Naive thymus-derived CD8-positive, alpha-beta T cell (primary cell): ENCODE measurements at places on chromosomes 1 and 21.
A peak's percentile ranks its signal among the peaks of the same experiment; 100 is the strongest.

DNA sequence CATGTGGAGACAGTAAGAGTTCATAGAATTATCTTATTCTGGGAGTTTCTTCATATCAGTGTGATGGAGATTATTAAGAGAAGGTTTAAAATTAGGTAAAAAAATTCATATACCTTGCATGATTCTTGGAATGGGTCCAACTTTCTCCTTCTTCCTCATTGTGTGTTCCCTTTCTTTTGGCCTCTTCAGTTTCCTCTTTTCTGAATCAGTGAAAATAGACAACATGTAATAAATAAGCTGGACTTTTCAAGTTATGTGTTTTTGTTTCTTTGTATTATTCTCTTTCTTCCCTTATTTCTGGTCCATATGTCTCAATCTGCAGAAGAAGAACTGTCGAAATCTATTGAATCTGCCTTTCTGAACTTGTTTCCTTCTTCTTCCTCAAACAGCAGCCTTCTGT is 30.5 kb downstream of the C4BPA start:
- no peaks in the 10 kb centered on the region for H3K27me3 ChIP-seq
- H3K27ac ChIP-seq = no peak overlapping the region
- H3K36me3 ChIP-seq = no peaks in the 10 kb centered on the region
- no peak for DNase-seq
- peaks cover 3% of the 10 kb centered on the region for H3K4me1 ChIP-seq

GRCh38 chr1:44036409-44037139 is 5.3 kb upstream of the SLC6A9 start:
- peak; percentile 58 for DNase-seq
- H3K27ac ChIP-seq = no peak overlapping the region
- no peaks in the 10 kb centered on the region for H3K27me3 ChIP-seq
- no peaks in the 10 kb centered on the region for H3K4me1 ChIP-seq
- no peak overlapping the region for H3K4me3 ChIP-seq
- no peaks in the 10 kb centered on the region for H3K36me3 ChIP-seq

- DNase-seq = no peak
- peaks cover 70% of the 10 kb centered on the region for H3K4me1 ChIP-seq
- peak overlapping the region; percentile 46 for H3K27ac ChIP-seq
- H3K4me3 ChIP-seq = no peak overlapping the region
- H3K27me3 ChIP-seq = no peaks in the 10 kb centered on the region
These were observed 19.8 kb upstream of the LBR start for GRCh38 chr1:225447650-225448089.

- no peak for DNase-seq
- no peak overlapping the region for H3K27ac ChIP-seq
- no peaks in the 10 kb centered on the region for H3K4me1 ChIP-seq
- no peak overlapping the region for H3K4me3 ChIP-seq
These were observed 455.5 kb downstream of the PLPP3 start for GRCh38 chr1:56123826-56124225.

DNA sequence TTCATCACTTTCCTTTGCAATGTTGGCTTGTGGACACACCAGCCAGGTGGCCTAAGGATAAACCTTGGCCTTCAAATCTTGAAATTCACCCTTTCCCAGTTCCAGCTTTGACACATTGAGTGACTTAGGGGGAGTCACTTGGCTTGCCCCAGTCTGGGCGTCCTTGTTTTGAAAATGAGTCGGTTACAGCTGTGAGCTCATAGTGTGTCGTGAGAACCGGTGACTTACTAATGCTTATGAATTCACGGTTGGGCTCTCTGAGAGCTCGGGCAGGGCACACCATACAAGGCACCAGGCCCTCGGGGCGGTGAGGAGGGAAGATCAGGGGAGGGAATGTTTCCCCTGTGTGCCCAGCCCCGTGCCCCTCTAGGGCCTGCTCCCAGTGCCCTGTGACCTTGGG is 126.9 kb upstream of the TMPRSS2 start:
- H3K4me1 ChIP-seq = no peaks in the 10 kb centered on the region
- H3K4me3 ChIP-seq = no peak overlapping the region
- H3K27me3 ChIP-seq = peaks cover 25% of the 10 kb centered on the region
- no peaks in the 10 kb centered on the region for H3K36me3 ChIP-seq
- H3K27ac ChIP-seq = no peak overlapping the region
- DNase-seq = no peak

- no peak for DNase-seq
- H3K4me1 ChIP-seq = peaks cover 68% of the 10 kb centered on the region
- H3K4me3 ChIP-seq = peak overlapping the region; percentile 98
- H3K36me3 ChIP-seq = no peaks in the 10 kb centered on the region
- peak overlapping the region; percentile 98 for H3K27ac ChIP-seq
- H3K27me3 ChIP-seq = no peaks in the 10 kb centered on the region
These were observed 932 bp upstream of the USP24 start for GRCh38 chr1:55216096-55216495.

DNA sequence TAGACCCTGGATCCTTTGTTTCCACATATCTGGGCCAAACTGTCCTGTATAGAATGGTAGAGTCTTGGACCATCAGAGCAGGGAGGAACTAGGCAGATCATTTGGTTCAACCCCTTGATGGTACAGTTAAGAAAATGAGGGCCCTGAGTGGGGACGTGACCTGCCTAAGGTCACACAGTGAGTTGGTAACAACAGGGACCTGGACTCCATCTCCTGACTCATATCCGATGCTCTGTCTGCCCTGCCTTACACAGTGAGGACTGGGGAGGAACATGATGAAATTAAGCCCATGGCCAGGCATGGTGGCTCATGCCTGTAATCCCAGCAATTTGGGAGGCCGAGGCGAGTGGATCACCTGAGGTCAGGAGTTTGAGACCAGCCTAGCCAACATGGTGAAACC is 440.2 kb downstream of the PTPRU start:
- H3K27ac ChIP-seq = no peak overlapping the region
- no peak overlapping the region for H3K4me3 ChIP-seq
- no peak for DNase-seq
- H3K4me1 ChIP-seq = no peaks in the 10 kb centered on the region
- H3K36me3 ChIP-seq = no peaks in the 10 kb centered on the region

DNA sequence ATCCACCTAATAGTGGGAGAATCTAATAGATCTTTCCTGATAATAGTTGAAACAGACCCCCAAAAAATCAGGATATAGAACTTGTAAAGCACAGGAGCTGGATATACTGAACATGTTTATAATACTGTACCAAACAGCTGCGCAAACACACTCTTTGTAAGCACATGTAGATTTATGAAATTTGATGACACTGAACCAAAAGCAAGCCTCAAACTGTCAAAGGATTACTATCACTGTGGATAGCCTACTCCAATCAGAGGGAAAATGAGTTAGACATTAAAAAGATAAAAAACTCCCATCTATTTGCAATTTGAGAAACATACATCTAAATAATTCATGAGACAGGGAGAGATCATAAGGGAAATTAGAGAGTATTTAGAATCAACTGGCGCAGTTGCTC is 26.1 kb downstream of the RCAN3 start:
- H3K4me3 ChIP-seq = peak overlapping the region; percentile 44
- no peak for DNase-seq
- peaks cover 34% of the 10 kb centered on the region for H3K4me1 ChIP-seq
- H3K27me3 ChIP-seq = no peaks in the 10 kb centered on the region
- peaks cover 18% of the 10 kb centered on the region for H3K36me3 ChIP-seq
- peak overlapping the region; percentile 91 for H3K27ac ChIP-seq

- no peaks in the 10 kb centered on the region for H3K36me3 ChIP-seq
- H3K27me3 ChIP-seq = no peaks in the 10 kb centered on the region
- peak overlapping the region; percentile 76 for H3K27ac ChIP-seq
- peak overlapping the region; percentile 93 for H3K4me3 ChIP-seq
- DNase-seq = peak; percentile 61
These were observed 59.8 kb upstream of the ACOT11 start for GRCh38 chr1:54488065-54488750.

GRCh38 chr1:106222403-106222802 is 834.1 kb upstream of the PRMT6 start:
- no peak overlapping the region for H3K27ac ChIP-seq
- H3K36me3 ChIP-seq = no peaks in the 10 kb centered on the region
- no peaks in the 10 kb centered on the region for H3K4me1 ChIP-seq
- no peak overlapping the region for H3K4me3 ChIP-seq
- no peak for DNase-seq

DNA sequence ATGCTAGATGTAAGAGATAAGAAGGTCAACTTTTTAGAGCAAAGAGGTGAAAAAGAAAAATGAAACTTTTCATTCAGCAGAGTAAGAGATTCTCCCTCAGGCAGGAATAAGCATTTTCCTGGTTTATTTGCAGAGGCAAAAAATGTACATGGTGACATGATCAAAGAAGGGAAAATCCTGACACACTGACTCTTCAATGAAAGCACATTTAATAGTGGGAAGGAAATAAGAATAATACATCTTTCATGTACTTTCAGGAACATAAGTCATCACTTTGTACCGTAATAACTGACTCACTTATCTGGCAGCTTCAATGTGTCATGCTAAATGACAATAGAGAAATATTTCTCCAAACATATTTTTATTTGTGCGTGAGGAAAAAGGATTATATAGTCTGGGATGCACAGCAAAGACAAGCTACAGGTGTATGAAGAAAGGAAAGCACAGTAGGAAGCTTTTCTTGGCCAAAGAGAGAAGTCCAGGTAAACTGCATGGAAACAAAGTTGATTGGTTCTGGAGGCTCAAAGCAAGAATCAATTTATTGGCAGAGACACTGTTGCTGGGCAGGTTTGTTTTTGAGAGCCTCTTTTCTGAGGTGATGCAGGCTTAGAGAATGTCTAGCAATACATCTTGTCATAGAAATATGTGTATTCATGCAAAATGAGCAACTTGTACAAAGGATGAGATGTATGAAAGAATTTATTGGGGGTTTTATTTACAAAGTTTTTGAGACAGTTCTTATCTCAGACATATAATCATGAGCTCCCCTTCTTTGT is 1409.0 kb downstream of the PLA2G4A start:
- no peak for DNase-seq
- peaks cover 2% of the 10 kb centered on the region for H3K4me1 ChIP-seq
- no peaks in the 10 kb centered on the region for H3K27me3 ChIP-seq
- H3K36me3 ChIP-seq = no peaks in the 10 kb centered on the region

DNA sequence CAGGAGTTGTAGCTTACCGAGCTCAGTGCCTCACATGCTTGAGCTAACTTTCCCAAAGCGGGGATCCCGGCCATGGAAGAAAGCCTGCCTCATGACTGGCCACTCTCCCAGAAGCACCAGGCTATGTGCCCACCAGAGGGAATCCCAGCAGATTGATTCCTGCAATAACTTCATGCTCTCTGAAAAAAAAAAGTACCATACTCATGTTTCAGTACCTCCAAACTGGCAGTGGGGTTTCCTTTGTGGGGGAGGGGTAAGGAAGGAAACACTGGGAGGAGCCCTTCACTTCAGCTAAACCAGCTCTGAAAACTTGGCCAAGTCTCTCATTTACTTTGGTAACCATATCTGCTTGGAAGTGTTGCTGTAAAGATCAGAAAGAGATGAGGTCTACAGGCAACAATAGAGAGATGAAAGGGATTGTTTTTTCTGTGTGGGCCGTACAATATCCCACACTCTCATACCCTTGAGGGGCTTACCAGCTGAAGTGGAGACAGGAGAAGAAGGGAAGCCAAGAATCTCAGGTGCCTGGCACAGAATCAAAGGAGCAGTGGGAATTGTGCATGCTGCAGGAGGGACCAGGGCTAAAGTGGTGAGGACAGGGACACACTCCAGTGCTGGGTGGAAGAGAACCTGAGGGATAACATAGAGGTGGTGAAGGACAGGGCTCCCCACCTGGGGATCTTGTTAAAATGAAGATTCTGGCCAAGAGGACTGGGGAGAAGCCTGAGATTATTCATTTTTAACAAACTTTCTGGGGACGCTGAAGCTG is 42.4 kb upstream of the TACSTD2 start:
- H3K27me3 ChIP-seq = peaks cover 7% of the 10 kb centered on the region
- no peak for DNase-seq
- no peaks in the 10 kb centered on the region for H3K36me3 ChIP-seq
- H3K27ac ChIP-seq = no peak overlapping the region
- no peak overlapping the region for H3K4me3 ChIP-seq
- peaks cover 6% of the 10 kb centered on the region for H3K4me1 ChIP-seq

DNA sequence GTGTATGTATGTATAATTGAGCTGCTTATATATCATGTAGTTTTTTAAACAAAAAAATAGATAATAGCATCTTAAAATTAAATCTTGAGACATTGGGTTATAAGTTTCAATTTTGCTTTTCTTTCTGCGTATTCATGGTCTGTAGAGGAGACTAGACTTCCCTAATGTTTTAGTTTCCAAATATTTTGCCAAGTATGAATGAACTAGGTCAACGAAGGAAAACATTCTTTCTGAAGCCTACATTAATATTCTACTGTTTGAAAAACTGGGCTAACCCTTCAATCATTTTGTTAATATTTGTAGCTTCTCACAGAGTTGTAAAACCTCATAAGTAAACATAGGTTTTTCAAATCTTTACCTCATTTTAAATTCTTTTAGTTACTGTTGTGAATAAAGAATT is 592.7 kb downstream of the USP25 start:
- H3K27ac ChIP-seq = no peak overlapping the region
- H3K36me3 ChIP-seq = no peaks in the 10 kb centered on the region
- no peak for DNase-seq
- no peaks in the 10 kb centered on the region for H3K27me3 ChIP-seq
- no peaks in the 10 kb centered on the region for H3K4me1 ChIP-seq
- no peak overlapping the region for H3K4me3 ChIP-seq

GRCh38 chr1:167950569-167950968 is 13.7 kb upstream of the MPC2 start:
- no peaks in the 10 kb centered on the region for H3K27me3 ChIP-seq
- no peak overlapping the region for H3K4me3 ChIP-seq
- H3K27ac ChIP-seq = no peak overlapping the region
- peaks cover 43% of the 10 kb centered on the region for H3K4me1 ChIP-seq
- peaks cover 47% of the 10 kb centered on the region for H3K36me3 ChIP-seq
- DNase-seq = no peak

GRCh38 chr1:205376739-205377138 is 20.0 kb upstream of the KLHDC8A start:
- peaks cover 10% of the 10 kb centered on the region for H3K4me1 ChIP-seq
- DNase-seq = no peak
- no peak overlapping the region for H3K4me3 ChIP-seq
- H3K36me3 ChIP-seq = no peaks in the 10 kb centered on the region
- peaks cover 33% of the 10 kb centered on the region for H3K27me3 ChIP-seq

GRCh38 chr1:92444351-92444750 is 42.4 kb downstream of the GFI1 start:
- peak overlapping the region; percentile 1 for H3K27ac ChIP-seq
- H3K4me3 ChIP-seq = no peak overlapping the region
- H3K36me3 ChIP-seq = no peaks in the 10 kb centered on the region
- no peak for DNase-seq
- no peaks in the 10 kb centered on the region for H3K4me1 ChIP-seq

DNA sequence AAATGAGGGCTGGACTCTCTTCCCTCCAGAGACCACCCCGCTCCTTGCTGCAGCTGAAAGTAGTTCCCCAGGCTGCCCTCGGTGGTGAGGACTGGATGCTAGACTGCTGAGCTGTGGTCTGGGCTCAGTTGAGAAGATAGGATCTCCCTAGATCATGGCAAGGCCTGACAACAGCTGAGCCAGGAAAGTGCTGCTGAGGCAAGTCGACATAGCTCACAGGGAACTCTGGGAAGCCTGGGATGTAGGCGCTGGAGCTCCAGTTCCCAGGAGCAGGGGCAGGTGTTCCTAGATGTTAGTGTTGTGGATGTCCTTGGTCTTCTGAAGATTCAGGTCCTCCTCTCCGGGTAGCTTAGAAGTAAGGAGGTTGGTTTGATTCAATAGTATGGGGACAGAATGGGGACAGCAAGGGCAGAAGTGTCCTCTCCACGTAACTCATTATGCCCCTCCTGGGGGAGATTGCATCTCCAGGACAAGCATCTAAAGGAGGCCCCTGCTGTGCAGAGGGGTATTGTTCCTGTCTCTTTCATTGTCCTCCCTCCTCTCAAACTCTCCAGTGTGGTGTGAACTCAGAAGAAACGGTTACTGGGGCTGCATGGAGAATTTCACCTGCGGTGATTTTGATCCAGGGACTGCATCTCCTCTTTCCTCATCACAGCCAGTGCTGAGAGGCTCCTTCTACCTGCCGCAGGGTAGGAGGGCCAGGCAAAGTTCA is 3.7 kb downstream of the CYB561D1 start:
- H3K36me3 ChIP-seq = peaks cover 4% of the 10 kb centered on the region
- peak overlapping the region; percentile 62 for H3K4me3 ChIP-seq
- no peaks in the 10 kb centered on the region for H3K27me3 ChIP-seq
- DNase-seq = no peak
